ENCODE measurements at places on chromosomes 4 and X.

DNA sequence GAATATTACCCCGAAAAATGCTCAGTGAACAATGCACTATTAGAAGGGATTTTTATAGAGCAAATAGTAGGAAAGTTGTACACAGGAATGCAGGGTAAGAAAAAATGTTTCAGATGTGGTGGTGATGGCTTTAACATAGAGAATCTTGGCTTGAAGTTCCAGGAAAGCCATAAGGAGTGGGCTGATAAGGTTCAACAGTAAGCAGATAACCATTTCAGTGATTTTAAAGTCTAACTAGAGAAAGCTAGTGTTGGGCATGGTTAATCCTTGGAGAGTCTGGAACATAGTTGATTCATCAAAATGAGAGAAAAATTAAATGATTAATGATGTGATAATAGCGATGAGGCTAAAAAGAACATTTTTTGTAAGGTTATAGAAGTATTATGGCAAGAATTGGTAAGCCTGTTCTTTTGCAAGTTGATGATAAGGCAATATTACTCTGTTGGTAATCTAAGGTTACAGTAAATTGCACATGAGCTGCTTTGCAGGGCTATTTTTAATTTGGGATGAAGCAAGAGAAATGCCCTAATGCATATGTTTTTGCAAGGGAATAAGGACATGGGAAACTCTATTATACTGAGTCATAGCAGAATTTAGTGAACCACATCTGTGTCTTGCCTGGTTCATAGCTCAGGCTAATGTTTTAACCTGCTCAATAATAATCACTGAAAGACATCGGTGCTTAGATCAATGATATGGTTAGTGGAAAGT is 44.3 kb downstream of the GALNTL6 start:
- no peak for DNase-seq

GRCh38 chr4:180028682-180029081 is 2214.5 kb upstream of the TENM3 start:
- DNase-seq = no peak

DNA sequence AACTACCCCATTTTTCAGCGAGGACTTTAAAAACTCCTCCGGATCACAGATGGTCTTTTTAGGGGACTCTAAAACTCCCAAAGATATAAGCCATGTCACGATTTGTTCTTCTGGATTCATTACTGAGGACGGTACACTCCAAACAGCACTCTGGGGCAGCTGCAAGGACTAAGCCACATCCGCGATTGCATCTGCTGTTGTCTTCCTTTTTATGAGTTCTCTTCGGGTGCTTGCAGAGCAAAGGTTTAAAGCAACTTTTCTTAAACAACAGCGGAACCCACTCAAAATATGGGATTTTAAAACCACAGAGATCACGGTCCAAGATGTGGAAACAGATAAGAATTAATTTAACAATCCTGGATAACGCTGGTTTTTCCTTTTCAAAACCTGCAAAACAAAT is at the start of gene ARHGEF6:
Gene ARHGEF6 (minus strand): TSS at position 170 of the 400 bp plus-strand sequence. CDS start 50 bp downstream, at position 120.
- DNase-seq = no peak

DNA sequence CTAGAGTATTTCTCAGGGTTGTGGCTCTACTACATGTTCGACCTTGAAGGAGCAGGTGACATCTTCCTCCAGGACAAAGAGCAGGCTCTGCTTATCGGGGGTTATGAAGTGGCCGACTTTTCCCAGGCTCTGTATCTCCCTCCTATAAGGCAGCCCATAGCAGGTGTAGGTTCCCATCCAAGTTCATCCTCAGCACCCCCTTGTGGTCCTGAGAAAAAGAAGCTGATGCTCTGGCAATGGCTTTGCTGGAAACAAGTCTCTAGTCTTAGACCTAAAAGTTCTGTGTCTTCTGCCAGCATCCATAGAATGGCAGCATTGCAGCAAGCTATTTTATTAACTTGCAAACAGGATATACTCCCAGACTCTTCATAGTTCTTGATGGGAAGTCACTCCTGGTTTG is 836.6 kb upstream of the PRKX start:
- DNase-seq = no peak

GRCh38 chr4:149784018-149784417 is 31.6 kb downstream of the IQCM start:
- DNase-seq = no peak

DNA sequence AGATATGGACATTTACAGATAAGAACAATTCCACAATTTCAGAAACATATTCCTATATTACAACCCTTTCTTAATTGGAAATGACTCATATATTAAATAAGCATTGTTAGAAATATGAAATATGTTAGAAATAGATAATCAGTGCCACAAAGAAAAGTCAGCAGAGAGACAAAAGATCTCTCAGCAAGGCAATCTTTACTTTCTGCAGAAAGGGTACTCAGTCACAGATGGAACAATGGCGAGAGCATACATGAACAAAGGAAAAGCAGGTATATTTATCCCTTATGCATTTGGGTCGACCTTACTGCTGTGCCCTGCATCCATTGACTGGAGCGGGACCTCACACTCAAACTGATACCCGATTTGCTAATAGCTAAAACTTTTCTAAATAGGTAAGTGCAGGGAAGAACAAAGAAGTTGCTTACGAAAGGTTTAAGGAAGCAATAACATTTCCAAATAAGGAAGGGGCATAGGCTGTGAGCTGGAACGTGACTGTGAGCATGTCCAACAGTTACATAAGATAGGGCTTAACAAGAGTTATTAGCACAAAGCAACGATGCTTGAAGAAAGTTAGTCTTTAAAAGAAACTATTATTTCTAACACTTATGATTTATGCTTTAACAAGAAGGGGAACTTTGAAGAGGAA is 40.8 kb downstream of the MGARP start:
- no peak for DNase-seq

DNA sequence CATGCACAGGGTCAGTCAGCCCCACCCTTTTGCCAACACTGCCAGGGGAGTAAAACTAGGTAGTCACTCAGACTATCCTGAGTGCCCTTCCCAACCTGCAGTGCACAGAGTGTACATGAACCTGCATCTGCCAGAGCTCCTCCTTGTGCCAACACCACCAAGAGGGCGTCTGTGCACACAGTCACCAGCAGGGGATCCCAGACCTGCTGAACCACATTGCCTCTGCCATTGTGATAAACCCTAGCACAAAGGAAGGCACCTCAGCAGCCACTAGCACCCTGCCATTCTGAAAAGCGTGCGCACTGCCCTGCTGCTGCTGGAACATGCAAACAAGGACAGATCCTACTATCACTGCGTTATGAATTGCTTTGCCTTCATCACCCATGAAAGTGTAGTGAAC is 247.8 kb upstream of the POU3F4 start:
- no peak for DNase-seq

DNA sequence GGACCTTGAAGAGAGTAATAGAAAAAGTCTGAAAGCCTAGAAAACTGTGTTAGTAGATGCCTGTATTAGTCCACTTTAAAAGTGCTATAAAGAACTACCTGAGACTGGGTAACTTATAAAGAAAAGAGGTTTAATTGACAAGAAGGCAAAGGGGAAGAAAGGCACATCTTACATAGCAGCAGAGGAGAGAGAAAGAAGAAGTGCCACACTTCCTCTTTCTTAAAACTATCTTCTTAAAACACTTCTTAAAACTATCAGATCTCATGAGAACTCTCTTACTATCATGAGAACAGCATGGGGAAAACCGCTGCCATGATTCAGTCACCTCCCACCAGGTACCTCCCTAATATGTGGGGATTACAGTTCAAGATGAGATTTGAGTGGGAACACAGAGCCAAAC is 18.8 kb upstream of the COL25A1 start:
- no peak for DNase-seq

DNA sequence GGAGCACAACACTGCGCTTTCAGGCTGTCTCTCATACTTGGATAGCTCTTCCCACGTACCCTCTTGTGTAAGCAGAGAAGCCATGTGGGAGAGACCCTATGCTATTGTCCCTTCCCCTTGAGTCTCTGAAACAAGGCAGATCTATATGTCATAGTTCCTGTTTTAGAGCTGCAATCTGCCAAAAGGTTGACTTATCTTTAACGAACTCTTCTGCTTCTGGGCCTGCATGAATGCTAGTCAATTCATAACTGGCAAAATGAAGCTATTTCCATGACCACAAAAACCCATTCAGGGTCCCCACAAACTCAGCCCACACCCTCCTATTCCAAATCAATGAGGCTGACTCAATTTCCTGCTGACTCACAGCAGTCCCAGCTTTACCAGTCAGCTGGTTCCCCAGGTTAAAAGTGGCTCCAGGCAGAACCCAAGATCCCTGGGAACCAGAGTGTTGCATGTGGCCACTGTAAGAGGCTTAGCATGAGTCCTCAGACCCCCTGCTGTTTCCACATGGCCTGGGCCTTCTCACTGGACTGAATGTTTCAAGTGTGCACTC is 25.3 kb upstream of the SOD3 start:
- peak; percentile 15 for DNase-seq

- DNase-seq = no peak
These were observed 19.4 kb downstream of the TRMT44 start for GRCh38 chr4:8459867-8460445.

GRCh38 chrX:24243188-24243587 is 70.7 kb downstream of the SUPT20HL2 start:
- no peak for DNase-seq

- no peak for DNase-seq
These were observed at the start of gene SRPK3 for GRCh38 chrX:153780678-153781427. Gene SRPK3, plus strand, starts transcription at chrX:153781041. Its CDS starts 46 bp downstream, at chrX:153781087.

DNA sequence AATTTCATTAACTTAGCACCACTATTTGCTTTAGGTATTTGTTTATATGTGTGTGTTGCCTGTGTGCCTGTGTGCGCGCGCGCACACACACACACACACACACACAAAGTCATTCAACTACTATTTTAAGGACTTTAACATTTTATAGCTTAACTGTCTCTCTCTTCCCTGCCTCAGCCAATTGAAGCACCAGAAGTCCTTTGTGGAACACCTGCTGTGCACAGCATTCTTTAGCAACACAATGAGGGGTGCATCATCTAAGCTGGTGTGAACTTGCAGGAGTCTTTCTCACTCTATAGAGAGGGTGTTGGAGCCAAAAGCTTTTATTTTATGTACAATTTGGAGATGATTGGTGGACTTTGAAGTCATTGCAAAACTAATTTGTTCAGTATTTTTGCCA is 31.3 kb downstream of the SLIT2 start:
- DNase-seq = no peak

DNA sequence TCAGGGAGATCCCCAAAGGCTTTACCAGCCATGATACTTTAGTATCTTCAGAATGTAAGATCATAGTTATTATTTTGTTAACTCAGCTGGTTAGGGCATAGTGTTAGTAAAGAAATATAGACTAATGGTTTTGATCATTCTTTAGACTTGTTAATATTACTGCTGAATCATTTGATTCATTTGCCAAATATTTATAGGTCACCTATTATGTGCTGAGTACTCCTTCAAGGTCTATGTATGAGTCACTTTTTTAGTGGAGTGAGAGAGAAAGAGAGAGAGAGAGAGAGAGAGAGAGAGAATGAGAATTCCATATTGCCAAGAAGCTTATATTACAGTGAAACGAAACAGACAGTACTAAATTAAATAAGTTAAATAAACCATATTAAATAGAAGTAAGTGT is 110.3 kb downstream of the UBE2NL start:
- no peak for DNase-seq

GRCh38 chr4:22911285-22911684 is 218.5 kb downstream of the GBA3 start:
- no peak for DNase-seq

GRCh38 chrX:153299855-153300254 is 21.7 kb downstream of the PNMA6F start:
- DNase-seq = no peak

DNA sequence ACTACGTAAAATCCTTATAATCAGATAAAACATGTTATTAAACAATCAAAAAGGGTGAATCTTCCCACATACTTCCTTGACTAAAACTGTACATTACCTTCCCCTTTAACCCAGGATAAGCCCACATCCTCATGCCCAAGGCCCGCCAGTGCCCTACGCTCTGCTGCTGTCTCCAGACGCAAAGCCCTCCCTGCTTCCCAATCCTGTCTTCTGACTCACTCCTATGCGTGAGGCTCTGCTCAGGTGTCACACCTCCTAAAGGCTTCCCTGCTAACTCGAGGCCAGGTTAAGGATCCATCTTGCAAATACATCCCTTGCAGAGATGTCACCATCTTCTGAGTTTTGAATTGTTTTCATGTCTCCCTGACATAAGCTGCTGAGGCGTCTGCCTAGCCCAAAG is 61.6 kb downstream of the STX18 start:
- DNase-seq = no peak

- DNase-seq = no peak
These were observed 46.1 kb upstream of the TLR2 start for GRCh38 chr4:153638011-153638410.

DNA sequence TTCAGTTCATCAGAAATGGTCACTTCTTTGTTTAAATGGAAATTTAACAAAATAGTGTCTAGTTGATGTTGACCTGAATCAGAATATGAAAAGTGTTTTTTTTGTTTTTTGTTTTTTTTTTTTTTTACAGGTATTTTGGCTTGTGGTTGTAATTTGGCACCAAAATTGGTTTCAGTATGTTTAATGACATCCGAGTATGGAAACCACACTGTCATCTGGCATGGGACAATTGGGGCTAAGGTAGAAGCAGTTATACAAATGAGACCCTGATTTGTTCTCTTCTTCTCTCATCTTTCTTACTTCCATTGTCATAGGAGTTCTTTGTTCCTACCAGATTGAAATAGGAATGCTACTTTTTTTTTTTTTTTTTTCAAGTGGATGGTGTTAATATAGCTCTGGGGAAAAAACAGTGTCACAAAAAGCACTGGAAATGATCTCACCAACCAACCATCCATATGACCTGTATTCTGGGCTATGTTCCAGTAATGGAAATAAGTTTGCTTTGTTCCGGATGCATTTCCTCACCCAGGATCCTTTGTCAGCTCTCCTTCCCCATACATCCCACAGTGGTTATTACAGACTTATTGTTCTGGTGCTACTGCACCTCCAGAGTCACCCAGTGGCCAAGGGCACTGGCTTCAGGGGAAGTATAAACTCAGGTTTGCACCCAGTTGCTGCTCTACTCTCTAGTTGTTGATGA is 95.8 kb downstream of the ATXN3L start:
- DNase-seq = peak; percentile 83

GRCh38 chrX:50000937-50001542 is 78.6 kb downstream of the CLCN5 start:
- DNase-seq = no peak

- DNase-seq = no peak
These were observed 94.0 kb downstream of the COL4A6 start for GRCh38 chrX:108344216-108344615.

DNA sequence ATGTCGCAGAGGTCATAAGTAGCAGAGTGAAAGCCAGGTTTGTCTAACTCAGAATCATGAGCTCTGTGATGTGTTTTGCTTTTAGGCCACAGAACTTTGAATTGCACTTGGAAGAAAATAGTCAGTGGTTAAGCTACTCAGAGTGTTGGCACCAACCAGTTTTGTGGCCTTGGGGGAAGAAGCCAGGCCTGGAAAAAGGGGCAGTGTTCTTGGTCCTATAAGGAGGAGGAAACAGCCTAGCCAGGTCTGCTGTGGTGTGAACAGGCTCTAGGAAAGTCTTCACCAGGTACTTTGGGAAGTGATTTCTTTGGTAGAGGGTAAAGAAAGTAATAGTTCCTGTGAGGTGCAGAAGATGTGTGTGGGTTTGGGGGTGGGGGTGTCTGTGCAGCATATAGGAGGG is 49.2 kb downstream of the FHIP1A start:
- DNase-seq = no peak

- no peak for DNase-seq
These were observed 203.6 kb downstream of the BANK1 start for GRCh38 chr4:101993842-101994775.

Data from HTR-8/SVneo (cell line).